ENCODE measurements at places on chromosomes 6 and 20. TPM values are rescaled to one million over a fixed set of nuclear protein-coding genes. Genes with fewer than 3 reads are reported as not detected.

GRCh38 chr20:53738945-53739798 lies 145.5 kb upstream of the ZNF217 start:
- no peak for DNase-seq

DNA sequence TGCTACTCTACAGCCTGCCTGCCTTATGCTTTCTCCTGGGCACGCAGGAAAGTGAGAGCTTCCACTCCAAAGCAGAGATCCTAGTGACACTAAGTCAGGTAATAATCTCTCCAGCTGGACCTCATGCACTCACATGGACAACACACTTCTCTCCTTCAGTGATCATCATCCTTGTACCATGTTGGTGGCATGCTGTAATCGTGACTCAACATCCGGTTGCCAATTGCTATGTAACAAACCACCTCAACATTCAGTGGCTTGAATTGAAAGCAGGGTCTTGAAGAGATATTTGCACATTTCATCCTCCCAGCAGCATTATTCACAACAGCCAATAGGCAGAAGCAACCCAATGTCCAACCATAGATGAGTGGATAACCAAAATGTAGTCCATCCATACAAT lies 40.3 kb upstream of the PPP1R3G start:
- no peak for DNase-seq

- no peak for DNase-seq
Measured at GRCh38 chr6:41785254-41785653, 2.2 kb upstream of the TOMM6 start.

- DNase-seq = no peak
Measured at GRCh38 chr20:8601542-8601912, 467.4 kb upstream of the PLCB4 start.

DNA sequence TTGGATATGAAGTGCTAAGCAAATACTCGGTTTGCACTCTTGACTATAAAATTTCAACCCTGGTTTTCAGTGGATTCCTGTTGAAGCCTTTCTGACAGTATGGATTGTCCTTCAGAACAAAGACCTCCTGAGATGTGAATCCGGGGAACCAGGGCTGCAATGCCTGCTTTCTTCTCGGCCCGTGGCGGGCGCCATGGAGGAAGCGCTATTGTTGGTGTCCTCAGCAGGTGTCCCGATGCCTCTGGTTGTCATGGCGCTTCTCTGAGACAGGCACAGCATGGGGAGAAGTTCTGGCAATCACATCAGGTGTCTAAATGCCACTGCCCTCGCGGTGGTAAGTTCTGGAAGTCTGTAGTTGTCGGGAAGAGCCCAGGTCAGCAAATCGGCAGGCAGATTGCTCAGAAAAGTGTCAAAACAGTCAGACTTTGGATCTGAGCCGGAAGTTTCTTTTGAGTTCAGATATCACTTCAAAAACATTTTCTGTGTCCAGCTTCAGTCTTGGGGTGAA lies 188.5 kb downstream of the CDH4 start:
- no peak for DNase-seq

GRCh38 chr6:126016591-126016990 lies 30.3 kb downstream of the TRMT11 start:
- DNase-seq = no peak

- DNase-seq = no peak
Measured at GRCh38 chr6:44620922-44621321, 233.4 kb downstream of the CDC5L start.

- DNase-seq = peak; percentile 11
Measured at GRCh38 chr6:128095362-128095761, 194.5 kb upstream of the THEMIS start.

The DLL1 gene
- polyA plus RNA-seq = 0.17 TPM

The ENPP1 gene
- polyA plus RNA-seq = 10.9 TPM

The ZC2HC1B gene
- not detected for polyA plus RNA-seq

The CRISP2 gene
- polyA plus RNA-seq = not detected

The POPDC3 gene
- 19.7 TPM for polyA plus RNA-seq

All from IMR-90 (cell line).